ENCODE measurements at places on chromosomes 5 and 9.

GRCh38 chr5:135216471-135217343 lies 182.3 kb downstream of the MACROH2A1 start:
- DNase-seq = no peak

DNA sequence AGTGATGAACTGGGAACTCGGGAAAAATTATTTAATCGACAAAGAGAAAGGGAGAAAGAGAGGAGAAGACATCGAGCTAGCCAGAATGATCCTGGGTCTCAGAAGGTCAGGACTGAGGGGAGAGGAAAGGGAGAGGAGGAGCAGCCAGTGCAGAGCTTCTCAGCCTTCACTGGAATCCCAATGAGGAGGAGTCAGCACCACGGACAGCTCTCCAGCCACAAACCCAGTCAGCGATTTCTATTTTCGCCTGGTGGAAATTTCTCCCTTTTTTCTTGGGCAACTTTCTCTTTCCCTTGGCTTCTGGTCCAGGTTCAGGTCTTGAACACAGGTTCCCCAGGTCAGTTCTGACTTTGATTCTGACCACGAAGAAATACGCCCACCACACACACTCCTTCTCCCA lies 1.6 kb upstream of the BRINP1 start:
- no peak for DNase-seq

GRCh38 chr9:750249-750967 lies 91.1 kb upstream of the DMRT1 start:
- no peak for DNase-seq

- DNase-seq = no peak
Observed at GRCh38 chr9:37029304-37029775, 4.7 kb downstream of the PAX5 start.
